Neural progenitor cell (in vitro differentiated cells): ENCODE measurements at places on chromosomes 5 and 9.

- no peak for DNase-seq
Measured at GRCh38 chr5:34767180-34767579, 71.8 kb upstream of the TTC23L start.

DNA sequence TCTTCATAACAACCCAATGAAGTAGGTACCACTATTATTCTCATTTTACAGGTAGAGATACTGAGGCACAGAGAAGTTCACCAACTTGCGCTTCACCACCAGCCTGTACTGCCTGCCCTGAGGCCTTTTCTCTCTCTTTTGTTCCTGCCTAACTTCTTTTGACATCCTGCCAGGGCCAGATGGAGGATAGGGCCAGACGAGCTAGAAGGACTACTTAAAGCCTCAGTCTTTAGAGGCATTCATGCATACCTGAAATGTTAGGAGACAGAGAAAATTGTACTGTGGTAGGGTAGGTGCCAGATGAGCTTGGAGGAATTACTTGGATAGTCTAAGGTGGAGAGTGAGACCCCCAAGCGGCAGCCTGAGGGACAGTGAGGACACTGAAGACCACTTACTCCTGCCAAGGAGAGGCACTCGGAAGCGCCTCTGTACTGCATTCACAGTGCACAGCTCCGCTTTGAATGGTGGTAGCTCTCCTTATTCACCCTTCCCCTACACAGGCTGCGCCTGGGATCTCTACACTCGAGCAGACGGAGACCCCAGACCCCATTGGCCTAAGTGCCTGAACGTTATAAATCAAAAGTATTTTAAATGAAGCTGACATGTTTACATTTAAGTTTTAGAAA is 6.2 kb upstream of the ORM1 start:
- peak; percentile 68 for DNase-seq

DNA sequence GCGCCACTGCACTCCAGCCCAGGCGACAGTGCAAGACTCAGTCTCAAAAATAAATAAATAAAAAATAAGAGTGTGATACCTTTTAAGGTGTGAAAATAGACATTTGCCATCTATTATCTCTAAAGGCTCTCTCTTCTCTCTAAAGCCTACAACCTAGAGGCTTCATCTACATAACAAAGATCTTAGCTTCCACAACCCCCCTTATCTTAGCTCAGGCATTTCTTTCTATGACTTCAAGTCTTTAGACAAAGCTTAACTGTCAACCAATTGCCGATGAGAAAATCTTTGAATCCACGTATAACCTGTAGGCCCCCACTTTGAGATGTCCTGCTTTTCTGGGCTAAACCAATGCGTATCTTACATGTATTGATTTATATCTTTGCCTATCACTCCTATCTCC is 64.9 kb upstream of the ADAMTS19 start:
- no peak for DNase-seq

GRCh38 chr5:40198736-40199135 is 481.0 kb upstream of the PTGER4 start:
- no peak for DNase-seq

DNA sequence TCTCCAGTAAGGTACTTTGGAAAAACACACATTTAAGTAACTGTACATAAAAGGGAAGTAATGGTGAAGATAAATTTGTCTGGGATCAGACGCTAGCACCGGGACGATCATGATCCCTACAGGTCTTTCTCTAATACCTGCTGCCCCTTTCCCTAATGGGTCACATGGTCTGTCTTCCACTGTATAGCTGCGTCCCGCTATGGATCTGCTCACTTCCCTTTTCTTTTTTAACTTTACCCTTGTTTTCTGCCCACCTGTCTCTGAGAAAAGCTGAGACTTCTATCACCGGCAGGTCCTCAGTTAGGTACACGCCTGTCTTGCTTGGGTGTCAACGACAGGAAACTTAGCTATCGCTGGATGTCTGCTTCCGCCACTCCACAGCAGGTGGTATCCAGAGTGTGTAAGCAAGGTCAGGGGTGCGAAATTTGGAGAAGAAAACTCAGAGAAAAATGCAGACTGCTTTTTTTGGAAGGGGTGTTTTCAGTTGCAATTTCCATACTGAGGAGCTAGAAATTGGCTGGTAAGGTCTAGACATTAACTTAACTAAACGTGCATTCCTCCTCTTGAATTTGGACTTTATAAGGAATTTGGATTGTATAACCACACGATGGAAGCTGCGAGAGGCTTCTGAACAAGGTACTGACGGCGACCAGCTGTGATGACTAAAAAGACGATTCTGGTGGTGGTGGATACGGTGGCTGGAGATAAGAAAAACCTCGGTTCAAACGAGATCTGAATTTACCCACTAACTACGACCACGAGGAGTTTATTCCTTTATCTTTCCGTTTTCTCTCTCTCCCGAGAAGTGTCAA is 1.1 kb upstream of the ICE1 start:
- DNase-seq, result no peak

DNA sequence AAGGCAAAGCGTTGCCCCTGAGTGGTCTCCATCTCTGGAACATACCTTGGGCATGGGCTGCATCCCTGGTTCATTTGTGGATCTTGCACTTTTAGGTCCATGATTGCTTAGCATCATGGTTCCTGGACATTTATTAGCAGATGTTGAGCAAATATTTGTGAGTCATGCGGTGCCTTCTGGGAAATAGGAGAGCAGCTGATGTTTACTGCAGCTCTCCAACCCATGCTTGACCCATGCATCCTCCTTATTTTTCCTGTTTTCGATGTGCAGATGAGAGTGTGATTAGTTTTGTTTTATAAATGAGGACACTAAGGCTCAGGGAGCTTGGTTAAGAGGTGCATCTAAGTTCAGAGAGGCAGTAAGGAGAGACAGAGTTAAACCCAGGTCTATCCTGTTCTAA is 253.7 kb downstream of the ICE1 start:
- DNase-seq, result no peak

GRCh38 chr5:172777881-172778814 is 7.2 kb upstream of the DUSP1 start:
- no peak for DNase-seq

DNA sequence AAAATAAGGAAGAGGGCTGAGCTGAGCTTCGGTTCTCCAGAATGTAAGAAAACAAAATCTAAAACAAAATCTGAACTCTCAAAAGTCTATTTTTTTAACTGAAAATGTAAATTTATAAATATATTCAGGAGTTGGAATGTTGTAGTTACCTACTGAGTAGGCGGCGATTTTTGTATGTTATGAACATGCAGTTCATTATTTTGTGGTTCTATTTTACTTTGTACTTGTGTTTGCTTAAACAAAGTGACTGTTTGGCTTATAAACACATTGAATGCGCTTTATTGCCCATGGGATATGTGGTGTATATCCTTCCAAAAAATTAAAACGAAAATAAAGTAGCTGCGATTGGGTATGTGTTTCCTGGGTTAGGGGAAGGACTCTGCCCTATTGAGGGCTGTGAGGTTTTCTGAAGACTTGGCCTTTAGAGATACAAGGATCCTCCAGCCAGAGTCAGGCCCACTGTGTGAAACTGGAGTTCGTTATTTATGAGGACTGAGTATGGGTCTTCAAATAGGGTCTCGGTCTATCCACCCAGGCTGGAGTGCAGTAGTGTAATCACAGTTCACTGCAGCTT is 3.8 kb downstream of the EGR1 start:
- DNase-seq, result no peak

- DNase-seq, result no peak
Measured at GRCh38 chr9:14993901-14994554, 83.8 kb upstream of the FREM1 start.

GRCh38 chr5:180786531-180787398 is 15.8 kb downstream of the MGAT1 start:
- peak; percentile 42 for DNase-seq

- DNase-seq, result no peak
Measured at GRCh38 chr5:128549496-128549895, 11.5 kb upstream of the FBN2 start.
